ENCODE measurements at places on chromosomes 4 and X.
A peak's percentile ranks its signal among the peaks of the same experiment; 100 is the strongest.

DNA sequence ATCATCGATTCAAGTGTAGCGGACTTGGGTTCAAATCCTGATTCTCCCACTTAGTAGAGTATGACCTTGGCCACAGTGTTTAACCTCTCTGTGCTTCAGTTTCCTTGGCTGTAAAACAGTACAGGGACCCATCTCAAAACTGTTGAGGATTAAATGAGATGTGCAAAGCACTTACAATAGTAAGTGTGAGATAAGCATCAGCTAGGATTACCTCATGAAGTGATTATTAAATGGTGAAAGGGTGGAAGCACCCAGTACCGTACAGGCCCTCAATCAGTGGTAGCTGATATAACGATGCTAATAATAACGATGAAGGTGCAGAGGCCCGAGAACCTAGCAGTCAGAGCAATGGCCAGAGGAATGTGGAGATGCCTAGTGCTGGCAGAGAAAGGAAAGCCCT, 45.1 kb downstream of the PRPS1 start:
- DNase-seq = no peak

- DNase-seq = no peak
These were observed 26.1 kb upstream of the TMEM184C start for GRCh38 chr4:147591106-147591505.

- no peak for DNase-seq
These were observed 68.4 kb upstream of the BMPR1B start for GRCh38 chr4:94689155-94689860.

- DNase-seq = no peak
These were observed 106.0 kb downstream of the ADRA2C start for GRCh38 chr4:3871881-3872833.

DNA sequence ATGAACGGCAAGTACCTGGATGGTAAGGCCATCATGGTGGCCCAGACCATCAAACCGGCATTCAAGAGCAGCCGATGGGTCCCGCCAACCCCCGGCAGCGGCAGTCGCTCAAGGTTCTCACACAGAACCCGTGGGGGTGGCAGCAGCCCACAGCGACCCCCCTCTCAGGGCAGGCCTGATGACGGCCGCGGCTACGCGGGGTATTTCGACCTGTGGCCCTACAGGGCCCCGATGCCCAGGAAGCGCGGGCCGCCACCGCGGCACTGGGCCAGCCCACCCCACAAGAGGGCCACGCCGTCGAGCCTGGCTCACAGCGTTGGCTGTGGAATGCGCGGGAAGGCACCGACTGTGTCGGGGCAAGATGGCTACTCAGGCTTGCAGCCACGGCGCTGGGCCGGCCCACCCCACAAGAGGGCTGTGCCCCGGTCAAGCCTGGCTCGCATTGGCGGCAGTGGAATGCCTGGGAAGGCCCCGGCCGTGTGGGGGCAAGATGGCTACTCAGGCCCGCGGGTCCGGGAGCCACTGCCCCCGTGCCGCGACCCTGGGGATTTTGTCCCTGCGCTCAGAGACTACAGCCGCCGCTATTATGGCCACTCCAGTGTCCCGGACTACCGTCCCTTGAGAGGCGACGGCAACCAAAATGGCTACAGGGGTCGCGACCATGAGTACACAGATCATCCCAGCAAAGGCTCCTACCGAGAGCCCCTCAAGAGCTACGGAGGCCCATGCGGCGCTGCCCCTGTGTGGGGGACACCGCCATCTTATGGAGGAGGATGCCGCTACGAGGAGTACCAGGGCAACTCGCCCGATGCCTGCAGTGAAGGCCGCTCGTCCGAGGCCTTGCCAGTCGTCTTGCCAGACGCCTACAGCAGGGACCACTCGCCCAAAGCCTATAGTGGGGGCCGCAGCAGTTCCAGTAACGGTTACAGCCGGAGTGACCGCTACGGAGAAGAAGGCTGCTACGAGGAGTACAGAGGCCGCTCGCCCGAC, 731 bp downstream of the RBMXL3 start:
- DNase-seq = no peak

DNA sequence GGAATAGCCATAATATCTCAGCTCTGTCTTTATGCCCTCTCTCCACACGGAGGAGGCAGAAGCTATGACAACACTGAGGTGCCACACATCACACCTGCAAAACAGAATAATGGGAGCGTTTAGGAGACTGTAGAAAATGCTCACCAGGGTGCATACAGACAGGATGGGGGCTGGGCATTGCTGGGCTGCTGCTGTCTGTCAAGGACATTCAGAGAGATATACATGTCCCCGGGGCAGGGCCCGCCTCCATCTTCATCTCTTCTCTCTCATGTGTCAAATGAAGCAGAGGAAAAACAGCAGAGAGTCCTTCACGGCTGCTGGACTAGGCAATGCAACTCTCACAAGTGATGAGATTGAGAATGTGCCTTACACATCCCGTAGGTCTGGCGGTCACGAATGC, 65.3 kb upstream of the DHRSX start:
- no peak for DNase-seq

GRCh38 chr4:153365003-153365402, 20.5 kb downstream of the MND1 start:
- no peak for DNase-seq

DNA sequence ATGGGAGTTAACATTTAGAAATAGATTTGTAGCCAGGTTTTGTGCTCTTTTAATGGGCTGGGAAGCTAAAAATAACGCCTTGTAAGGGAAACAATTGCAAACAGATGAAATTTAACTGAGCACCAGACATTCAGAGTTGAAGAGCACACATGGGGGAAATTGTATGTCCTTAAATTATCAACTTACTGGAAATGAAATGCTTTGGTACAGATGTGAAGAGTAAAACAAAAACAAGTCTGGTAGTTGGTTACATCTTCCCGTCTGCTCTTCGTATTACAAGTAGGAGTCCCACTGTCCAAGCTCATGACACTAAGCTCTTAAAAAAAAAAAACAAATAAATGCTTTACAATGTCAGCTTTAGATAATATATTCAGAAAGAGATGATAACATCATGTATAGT, 59.5 kb upstream of the RPA4 start:
- DNase-seq = no peak

GRCh38 chr4:115562506-115562905, 449.1 kb upstream of the NDST4 start:
- no peak for DNase-seq

DNA sequence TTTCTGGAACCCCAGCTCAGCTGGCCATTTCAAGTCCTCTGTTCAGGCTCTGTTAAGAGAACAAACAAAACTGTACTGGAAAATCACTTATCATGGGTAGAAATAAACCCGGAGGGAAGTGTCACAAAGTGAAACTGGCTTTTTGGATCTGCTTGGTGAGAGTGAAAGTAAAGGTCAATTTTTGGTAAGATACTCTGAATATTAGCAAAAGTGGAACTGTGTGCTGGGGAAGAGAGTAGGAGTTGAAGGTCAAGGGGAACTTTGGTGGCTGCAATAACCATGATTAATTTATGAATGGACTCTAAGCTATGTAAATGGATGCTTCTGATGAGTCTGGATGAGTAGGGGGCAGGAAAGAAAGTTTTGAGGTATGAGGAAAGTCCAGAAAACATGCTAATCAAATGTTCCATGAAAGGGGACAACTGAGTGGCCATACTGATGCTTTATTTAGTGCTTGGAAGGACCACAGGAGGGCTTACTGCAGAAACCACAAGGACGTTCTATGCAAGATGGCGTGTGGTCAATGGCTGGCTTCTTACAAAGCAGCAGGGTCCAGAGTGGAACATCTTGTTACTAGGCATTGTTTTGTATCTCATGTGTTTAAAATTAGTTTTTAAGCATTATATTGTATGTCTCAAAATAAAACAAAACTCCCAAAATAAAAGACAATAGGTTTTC, 36.8 kb upstream of the TNIP3 start:
- DNase-seq = no peak

- DNase-seq = no peak
These were observed 21.8 kb upstream of the AGA start for GRCh38 chr4:177464026-177464425.

GRCh38 chr4:26372076-26372475, 51.3 kb downstream of the RBPJ start:
- DNase-seq = no peak

DNA sequence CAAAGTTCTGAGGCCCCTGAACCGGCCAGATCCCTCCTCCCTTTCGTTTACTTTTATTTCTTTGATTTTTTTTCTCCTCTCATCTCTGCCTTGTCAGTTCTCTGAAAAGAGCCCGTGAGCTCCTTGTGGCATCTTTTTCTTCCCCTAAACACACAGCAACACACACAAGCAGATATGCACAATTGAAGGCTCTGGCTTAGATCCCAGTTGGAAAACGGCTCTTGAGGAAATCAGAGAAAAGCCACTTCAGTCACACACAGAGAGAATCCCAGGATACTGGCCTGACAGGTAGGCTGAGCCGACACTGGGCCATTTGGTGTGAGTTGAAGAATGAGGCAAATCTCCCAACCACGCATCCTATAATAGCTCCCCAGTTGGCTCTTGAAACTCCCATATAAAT, 12.9 kb downstream of the DIPK2B start:
- no peak for DNase-seq

DNA sequence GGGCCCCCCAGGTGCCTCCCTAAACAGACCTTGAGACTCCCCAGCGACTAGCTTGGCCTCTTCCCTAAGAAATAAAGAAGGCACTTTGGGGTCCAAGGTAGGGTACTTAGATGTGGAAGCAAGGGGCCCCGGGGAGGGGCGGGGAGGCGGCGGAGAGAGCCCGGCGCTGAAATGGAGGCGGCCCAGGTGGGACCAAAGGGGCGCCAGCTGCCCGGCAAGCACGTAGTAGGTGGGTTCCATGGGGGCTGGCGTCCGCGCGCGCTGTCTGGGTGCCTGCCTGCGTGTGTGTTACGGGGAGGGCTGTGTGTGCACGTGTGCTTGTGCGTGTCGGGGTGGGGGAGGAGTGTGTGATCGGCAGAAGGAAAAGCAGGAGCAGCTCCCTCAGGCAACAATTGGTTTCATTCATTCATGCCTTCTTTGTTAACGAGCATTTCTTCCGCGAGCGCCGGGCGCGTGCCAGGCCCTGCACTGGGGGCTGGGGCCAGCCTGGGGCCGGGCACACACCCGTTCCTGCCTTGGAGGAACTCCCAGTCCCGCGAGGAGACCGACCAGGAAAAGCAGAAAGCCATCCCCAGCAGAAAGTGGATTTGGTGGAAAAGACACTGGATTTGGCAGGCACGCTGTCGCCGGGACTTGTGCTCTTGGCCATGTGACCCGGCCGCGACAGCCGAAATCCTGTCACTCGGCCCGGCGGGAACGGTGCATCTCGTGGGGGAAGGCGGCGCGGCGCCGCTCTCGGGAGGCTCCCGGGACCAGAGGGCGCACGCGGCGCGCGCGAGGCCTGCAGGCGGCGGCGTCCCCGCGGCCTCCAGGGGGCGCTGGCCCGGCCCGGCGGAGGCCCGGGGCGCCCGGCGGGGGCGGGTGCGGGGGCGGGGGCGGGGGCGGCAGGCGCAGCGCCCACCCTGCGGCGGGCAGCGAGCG, 3.3 kb upstream of the DUSP9 start:
- no peak for DNase-seq

DNA sequence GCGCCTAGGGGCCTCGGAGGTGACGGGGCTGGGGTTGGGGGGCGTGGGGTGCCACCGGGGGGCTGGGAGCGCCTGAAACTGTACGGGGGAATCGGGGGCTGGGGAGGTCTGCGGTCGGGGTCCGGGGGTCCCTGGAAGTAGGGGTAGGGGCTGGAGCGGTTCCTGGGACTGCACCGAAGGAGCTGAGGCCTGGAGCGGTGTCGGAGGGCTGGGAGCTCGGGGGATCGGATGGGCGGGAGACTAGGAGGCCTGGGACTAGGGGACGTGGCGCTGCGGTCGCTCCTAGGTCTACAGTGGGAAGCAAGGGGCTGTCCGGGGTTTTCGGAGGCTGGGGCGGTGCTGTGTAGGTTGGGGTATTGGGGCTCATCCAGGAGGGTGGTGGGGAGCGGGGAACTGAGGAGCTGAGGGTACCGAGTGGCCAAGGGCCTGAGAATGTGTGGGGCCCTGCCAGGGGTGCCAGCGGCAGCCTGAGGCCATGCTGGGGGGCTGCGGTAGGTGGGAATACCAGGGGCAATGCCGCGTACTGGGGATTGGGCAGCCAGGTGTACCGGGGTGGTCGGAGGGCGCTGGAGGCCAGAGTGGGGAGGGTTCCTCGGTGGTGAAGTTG, 562 bp downstream of the AKAP17A start:
- no peak for DNase-seq

- peak; percentile 34 for DNase-seq
These were observed 295.5 kb upstream of the BOD1L1 start for GRCh38 chr4:13922873-13923645.

DNA sequence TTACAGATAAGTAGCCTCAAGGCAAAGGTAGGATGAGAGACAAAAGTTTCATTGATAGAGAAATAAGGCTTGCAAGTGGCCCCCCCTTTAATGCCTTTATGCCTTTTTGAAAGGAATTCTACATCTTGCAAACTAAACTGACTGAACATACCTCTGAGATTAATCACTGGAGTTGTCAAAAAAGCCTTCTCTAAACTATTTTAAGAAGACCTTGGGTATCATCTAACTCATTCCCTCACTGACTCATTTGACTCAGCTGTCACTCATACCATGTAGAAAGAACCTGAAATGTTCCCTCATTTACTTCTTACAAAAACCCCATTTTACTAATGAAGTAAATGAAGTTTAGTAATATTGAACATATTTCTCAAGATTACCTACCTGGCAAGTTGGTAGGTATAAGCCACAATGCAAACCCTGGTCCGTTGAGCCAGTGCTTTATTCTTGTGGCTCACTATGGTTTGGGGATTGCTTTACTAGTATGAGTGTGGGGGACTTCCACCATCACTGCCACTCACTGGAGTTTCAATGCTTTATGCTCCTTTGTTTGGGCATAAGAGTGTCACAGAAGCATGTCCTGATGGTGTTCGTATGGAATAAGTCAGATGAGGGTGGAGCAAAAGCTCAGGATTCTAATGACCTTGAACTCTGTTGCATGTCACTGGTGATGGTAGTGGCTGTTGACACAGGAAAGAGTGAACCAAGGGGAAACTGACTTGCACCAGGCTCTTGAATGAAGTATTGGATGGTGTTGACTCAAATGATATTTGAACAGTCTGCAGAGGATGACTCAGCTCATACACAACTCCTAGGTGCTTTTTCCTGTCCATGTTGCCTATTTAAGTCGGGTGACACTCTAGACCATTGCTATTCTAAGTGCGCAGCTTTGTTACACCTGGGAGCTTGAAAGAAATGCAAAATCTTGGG, 305.5 kb upstream of the EMCN start:
- peak; percentile 10 for DNase-seq

DNA sequence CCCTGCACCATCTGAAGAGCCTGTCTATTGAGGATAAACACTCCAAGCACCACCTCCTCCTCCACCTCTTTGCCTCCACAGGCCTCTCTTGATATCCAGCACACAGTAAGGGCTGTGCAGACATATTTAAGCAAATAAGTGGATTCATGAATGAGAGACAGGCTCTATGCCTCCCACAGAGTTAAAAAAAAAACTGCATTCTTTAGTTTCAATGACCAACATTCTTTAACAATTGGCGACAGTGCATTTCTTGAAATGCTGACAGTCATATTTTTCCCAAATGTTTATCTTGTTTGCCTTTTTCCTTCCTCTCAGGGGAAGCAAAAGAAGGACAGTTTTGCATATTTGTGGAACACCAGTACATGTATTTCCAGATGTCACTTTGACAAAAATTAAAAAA, 38.6 kb downstream of the MXRA5 start:
- no peak for DNase-seq

- DNase-seq = peak; percentile 24
These were observed 10.7 kb downstream of the KLHL8 start for GRCh38 chr4:87209696-87210095.

Data from fibroblast of gingiva (primary cell).